ENCODE measurements at places on chromosomes 16 and 17.
A peak's percentile ranks its signal among the peaks of the same experiment; 100 is the strongest.

GRCh38 chr16:21026846-21027245 is 123.8 kb downstream of the DNAH3 start:
- no peak for DNase-seq

DNA sequence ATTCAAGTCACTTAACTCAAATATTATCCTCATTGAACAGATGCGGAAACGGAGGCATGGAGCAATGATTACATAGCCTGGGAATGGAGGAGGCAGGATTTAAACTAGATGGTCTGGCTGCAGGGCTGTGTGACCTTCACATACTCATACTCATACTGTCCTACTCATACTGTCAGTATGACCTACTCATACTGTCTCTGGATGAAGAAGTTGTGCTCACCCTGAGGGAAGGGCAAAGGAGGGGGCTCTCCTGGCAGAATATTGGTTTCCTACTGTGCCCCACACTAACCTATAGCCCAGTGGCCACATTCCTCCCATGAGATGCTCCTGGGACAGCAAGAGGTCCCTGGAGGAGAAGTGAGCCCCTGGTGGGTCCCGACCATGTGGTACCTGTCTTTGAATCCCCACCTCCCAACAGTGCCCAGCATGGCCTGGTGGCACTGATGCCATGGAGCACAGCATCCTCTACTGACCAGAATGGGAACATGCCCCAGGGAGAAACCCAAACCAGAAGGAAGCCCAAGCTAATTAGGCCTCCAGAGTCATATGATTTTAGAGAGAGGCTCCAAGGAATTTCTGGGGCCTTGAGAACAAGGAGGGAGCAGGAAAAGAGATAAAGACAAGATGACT is 197.3 kb upstream of the SDK2 start:
- peak; percentile 43 for DNase-seq

DNA sequence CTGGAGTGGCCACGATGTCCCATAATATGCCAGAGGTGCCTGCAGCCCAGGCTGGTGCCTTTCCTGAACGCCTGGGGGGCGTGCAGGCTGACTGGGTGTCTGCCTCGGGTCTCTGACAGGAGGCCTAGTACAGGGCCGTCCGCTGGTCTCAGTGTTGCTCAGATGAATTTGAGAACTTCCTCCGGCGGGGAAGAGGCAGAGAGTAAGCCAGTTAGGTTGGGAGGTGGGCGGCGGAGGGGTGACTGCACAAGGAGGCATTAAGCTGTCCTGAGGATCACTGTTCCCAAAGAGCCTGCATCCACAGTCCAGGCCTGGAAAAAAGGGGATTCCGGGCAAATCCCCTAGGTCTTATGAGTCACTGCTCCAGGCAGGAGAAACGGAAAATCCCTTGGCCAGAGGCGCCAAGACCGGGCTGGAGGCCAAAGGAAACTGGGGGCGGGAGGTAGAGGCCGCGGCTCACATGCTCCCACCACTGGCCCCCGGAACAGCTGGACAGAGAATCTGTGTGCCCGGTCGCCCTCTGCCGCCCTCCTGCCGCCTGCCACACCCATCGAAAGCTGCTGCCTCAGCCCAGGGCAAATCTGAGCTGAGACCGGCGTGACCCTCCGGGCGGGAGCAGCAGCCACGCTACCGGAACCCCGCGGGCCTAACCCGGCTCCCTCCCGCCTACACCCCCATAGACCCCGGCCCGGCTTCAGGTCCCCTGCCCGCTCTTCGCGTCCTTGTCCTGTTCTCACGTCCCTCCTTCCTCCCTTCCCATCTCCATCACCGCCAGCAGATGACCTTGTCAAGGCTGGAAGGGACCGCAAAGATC is 1.2 kb downstream of the TRIM47 start:
- no peak for DNase-seq

- no peak for DNase-seq
These were observed 17.1 kb upstream of the FAM83G start for GRCh38 chr17:19021622-19022083.

DNA sequence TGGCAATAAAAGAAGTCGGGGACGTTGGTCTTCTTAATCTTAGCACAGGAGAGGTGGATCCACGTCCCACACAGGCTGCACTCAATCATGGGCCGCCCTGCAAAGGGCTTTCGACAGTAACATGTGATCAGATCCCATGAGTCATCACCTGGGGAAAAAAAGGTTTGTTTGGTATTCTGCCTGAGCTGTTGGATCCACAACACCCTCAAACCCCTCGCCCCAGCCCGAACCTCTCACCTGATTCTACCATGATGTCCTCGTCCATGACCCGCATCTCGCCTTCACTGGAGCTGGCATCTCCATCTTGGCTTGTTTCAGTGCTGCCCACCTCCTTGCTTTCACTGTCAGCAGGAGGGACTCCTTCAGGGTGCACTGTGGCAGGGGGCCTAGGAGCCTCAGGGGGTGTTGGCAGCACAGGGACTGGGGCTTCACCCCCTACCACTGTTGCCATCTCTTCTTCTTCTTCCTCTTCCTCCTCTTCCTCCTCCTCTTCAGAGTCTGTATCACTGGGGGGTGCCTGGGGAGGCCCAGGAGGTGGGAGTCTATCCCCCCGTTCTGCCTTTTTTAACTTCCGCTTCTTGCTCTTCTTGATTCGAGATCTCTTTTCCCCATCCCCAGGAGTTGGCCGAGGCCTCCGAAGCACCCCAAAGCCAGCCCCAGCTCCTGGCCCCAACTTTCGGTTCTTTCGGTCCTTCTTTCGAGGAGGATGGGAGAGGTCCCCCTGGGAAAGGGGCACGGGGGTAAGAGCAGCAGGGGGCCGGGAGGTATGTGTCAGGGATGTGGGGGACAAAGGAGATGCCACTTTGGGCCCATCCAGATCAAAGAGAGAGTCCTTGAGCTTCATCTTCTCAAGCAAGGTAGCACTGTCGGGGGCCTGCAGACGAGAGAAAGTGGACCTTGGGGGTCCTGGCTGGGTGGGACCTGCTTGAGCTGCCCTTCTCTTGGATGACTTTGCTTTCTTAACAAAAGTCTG is 1.7 kb upstream of the DVL2 start:
- DNase-seq: no peak

DNA sequence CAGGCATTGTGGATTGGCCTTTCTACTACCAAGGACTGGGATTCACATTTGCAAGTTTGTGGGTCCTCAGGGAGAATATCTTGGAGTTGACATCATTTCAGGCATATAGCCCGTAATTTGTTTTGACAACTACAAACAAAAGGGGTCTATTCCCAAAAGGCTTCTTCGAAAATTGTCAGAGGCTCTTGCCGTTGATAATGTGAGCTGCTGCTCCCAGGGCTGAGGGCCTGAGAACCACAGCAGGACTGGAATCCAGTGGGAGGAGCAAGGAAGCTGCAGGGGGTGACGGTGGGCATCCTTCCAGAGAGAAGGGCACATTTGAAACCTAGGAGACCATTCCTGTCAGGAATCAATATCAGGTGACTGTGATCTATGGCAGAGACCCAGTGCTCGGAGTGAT is 761.6 kb upstream of the RBFOX1 start:
- peak; percentile 61 for DNase-seq

GRCh38 chr17:63399856-63400255 is 46.2 kb downstream of the CYB561 start:
- DNase-seq: no peak

DNA sequence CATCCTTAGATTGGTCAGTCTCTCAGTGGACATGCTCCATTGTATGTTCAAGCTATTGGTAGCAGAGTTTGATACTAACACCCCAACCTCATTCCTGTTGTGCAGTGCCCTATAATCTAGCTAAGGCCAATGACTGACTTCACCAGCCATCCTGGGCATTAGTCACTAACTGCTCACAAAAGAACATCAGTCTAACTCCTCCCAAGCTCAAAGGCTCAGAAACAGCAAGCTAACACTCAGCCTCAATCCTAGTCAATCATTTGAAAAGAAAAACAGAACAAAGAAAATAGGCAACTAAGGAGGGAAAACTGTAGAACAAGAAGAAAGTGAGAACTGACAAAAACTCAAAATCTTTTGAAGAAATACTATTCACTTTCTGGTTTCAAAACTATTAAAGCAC is 199.1 kb upstream of the C17orf78 start:
- no peak for DNase-seq

DNA sequence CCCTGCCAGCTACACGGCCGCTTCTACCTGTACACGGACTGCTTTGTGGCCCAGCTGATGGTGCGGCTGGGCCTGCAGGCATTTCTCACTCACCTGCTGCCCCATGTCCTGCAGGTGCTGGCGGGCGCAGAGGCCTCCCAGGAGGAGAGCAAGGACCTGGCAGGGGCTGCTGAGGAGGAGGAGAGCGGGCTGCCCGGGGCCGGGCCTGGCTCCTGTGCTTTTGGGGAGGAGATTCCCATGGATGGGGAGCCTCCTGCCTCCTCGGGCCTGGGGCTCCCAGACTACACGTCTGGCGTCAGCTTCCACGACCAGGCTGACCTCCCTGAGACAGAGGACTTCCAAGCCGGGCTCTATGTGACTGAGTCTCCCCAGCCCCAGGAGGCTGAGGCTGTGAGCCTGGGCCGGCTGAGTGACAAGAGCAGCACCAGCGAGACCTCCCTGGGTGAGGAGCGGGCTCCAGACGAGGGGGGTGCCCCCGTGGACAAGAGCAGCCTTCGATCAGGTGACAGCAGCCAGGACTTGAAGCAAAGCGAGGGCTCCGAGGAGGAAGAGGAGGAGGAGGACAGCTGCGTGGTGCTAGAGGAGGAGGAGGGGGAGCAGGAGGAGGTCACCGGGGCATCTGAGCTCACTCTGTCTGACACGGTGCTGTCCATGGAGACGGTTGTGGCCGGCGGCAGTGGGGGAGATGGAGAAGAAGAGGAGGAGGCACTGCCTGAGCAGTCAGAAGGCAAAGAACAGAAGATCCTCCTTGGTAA is 3.5 kb downstream of the WDR81 start:
- DNase-seq: no peak

- DNase-seq: no peak
These were observed 48.3 kb upstream of the AXIN2 start for GRCh38 chr17:65609749-65610148.

- DNase-seq: no peak
These were observed 302.6 kb downstream of the XYLT1 start for GRCh38 chr16:17168181-17168580.

DNA sequence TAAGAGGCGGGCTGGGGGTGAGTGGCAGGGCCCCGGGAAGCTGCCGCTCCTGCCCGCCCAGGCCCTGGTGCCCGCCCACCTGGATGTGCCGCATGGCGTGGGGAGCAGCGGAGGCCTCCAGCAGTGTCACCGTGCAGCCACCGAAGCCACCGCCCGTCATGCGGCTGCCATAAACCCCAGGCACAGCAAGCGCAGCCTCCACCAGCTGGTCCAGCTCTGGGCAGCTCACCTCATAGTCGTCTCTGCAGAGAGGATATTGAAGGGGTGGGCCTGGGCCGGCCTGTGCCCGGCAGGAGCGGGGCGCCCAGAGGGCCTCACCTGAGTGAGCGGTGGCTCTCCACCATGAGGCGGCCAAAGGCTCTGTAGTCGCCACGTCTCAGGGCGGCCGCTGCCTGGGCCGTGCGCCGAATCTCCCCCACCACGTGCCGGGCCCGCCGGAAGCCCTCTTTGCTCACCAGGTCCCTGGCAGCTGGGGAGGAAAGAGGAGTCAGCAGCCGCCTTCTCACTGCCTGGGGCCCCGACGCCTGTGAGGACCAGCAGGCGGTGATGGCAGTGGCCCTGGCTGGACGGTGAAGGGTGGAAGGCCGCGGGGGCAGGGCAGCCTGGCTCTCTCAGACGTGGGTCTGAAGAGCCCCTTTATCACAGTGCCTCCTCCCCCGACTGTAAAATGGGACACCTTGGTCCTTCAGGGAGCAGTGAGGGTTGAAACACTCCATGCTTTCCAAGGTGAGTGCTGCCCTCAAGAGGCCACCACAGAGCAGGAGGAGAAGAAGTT is 6.7 kb downstream of the GALK1 start:
- no peak for DNase-seq

DNA sequence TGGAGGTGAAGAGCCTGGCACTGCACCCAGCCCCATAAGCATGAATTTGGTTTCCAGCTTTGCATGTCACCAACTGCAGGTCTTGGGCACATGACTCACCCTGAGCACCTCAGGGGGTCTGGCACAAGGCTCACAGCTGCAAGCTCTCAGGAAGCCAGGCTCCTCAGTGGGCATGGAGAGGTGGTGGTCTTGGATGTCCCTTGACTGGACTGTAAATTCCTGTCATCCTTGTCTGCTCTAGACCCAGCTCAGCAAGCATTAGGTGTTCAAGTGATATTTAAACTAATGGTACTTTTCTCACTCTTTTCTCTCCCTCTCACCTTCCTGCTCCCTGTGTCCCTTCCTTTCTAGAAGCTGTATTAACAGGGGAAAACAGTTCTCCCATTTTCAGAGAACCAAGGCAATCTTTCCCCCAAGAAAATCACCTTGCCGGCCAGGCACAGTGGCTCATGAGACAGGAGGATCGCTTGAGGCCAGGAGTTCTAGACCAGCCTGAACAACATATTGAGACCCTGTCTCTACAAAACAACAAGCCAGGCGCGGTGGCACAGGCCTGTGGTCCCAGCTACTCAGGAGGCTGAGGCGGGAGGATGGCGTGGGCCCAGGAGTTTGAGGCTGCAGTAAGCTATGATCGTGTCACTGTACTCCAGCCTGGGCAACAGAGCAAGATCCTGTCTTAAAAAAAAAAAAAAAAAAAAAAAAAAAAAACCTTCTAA is 5.1 kb upstream of the KIFC3 start:
- no peak for DNase-seq

DNA sequence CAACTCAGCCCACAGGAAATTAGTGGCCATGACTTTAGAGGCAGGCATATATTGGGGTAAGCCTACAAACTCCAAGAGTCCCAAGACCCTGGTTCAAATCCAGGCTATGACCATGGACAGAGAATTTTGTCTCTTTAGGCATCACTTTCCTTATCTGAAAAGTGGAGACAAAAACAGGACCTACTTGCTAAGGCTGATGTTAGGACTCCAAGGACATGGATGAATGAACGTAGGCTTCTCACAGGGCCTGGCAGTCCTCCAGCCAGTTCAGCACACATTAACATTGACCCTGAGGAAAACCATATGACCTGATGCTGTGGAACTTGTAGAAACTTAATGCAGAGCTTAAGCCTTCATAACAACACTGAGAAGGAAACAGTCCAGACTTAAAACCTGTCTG is 1.4 kb downstream of the FKBP10 start:
- DNase-seq: no peak

- DNase-seq: no peak
These were observed 7.7 kb upstream of the SLC38A8 start for GRCh38 chr16:84050316-84050715.

GRCh38 chr17:13420878-13421277 is 180.9 kb downstream of the HS3ST3A1 start:
- no peak for DNase-seq

- DNase-seq: no peak
These were observed 47.1 kb downstream of the ABAT start for GRCh38 chr16:8721336-8722024.

GRCh38 chr17:30520882-30521281 is 43.7 kb downstream of the GOSR1 start:
- DNase-seq: no peak

DNA sequence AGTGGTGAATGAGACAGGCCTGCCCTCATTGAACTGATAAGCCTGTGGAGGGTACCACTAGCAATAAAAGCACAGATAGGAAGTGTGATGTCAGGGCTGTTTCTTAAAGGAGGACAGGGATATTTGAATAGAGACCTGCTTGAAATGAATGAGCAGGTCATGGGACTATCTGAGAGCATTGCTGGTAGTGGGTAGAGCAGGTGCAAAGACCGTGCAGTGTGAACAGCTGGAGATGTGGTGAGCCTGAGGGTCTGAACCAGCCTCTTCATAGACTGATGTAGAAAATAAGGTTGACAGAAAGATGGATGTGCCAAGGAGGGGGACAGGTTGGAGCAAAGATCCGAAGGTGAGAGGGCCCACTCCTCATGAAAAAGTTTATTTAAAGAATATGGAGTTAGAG is 2.4 kb downstream of the NUP93 start:
- DNase-seq: no peak

- no peak for DNase-seq
These were observed 83.6 kb downstream of the VAT1L start for GRCh38 chr16:77871932-77872331.

GRCh38 chr16:87033541-87034300 is 283.5 kb downstream of the C16orf95 start:
- no peak for DNase-seq

Data from NCI-H1694 treated with DMSO at 0.1 percent for 48 hours (cell line).